Uterus (tissue), 4 donors: ENCODE measurements at places on chromosomes 13 and 19.
A peak's percentile ranks its signal among the peaks of the same experiment; 100 is the strongest.

- peak; percentile 60 for DNase-seq
Observed at GRCh38 chr13:49400755-49401659, 42.9 kb downstream of the CAB39L start.

- peak; percentile 95 for DNase-seq
Observed at GRCh38 chr19:12064590-12065538, at the start of gene ZNF844. Gene ZNF844 (plus strand): TSS chr19:12064731. CDS start chr19:12064874, 143 bp downstream.

DNA sequence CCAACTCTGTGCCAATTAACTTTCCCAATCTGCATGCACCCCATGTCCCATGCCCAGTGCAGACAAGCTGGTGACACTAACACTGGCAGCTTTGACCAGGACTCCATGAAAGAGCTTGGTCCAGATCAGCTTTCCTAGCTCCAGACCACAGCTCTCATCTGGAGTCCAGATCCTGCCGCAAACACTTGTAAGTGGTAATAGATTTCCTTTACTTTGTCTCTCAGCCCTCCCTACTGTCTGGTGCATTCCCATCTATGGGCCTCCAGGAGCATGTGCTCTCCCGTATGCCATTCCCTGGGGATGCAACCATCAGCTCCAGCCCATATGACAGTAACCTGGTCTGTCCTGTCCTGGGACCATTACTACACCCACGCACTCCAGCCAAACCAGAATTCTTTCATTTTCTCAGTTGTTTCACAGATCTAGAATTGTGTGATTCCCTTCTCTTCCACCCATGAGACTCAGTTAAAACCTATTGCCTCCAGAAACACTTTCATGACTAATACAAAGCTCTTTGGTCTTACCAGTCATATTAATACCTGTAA is 4.9 kb upstream of the STARD13 start:
- DNase-seq: no peak

- DNase-seq: peak; percentile 87
Observed at GRCh38 chr19:47713046-47714021, at the start of gene EHD2. Gene EHD2 (plus strand): TSS chr19:47713422. CDS start chr19:47716613, 3,191 bp downstream.

GRCh38 chr19:41434450-41434849 is 5.3 kb downstream of the DMAC2 start:
- no peak for DNase-seq

GRCh38 chr19:13024951-13025697 is 29.8 kb downstream of the NFIX start:
- no peak for DNase-seq

- DNase-seq: no peak
Observed at GRCh38 chr13:99254830-99255229, 3.3 kb downstream of the GPR18 start.

GRCh38 chr19:18480006-18480691 is 41.7 kb downstream of the ELL start:
- DNase-seq: peak; percentile 83

DNA sequence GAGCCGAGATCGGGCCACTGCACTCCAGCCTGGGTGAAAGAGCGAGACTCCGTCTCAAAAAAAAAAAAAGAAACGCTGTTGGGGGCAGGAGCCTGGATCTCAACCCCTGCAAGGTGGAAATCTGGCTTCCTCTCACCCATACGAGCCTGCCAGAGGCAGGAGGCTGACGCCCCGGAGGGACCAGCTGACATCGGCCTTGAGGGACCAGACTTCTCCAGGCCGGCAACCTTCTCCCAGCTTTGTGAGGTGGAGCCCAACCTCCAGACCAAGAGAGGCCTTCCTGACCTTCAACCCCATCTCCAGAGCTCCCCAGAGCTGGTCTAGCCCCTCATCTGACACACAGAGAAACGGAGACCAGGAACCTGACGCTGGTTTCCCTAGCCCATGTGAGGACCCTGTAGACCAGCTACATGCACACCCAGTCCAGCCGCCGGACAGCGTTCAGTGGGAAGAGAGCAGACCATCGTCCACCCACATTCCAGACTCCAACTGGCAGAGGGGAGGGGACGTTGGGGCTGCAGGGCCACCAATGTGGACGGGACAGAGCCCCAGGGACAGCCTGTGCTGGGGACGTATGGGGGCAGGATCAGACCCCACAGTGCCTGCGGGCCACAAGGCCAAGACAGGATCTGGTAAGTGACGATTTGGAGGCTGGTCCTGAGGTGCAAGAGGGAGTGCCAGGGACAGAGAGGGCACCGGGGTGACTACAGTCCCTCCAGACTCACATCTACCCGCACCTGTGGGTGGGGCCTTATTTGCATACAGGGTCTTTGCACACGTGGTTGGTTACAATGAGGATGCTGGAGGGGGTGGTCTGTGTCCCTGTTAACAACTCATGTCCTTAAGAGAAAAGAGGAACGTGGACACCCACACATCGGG is 11.4 kb downstream of the SBNO2 start:
- no peak for DNase-seq

DNA sequence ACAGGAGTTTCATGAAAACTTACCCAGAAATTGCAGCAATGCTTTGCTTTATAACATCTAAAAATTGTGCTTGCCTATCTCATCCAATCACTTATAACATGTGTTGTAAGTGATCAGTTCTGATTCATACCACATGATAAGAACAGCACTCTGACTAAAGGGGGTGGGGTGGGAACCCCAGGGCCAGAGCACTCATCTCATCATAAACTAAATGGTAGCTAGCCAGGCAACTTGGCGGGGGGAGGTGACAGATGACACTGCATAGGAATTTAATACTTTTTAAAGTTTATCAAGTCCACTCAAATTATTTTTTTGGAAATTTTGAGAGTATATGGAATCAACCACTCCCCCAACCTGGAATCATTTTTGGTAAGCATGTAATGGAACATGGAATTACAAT is 42.1 kb downstream of the FOXO1 start:
- no peak for DNase-seq

DNA sequence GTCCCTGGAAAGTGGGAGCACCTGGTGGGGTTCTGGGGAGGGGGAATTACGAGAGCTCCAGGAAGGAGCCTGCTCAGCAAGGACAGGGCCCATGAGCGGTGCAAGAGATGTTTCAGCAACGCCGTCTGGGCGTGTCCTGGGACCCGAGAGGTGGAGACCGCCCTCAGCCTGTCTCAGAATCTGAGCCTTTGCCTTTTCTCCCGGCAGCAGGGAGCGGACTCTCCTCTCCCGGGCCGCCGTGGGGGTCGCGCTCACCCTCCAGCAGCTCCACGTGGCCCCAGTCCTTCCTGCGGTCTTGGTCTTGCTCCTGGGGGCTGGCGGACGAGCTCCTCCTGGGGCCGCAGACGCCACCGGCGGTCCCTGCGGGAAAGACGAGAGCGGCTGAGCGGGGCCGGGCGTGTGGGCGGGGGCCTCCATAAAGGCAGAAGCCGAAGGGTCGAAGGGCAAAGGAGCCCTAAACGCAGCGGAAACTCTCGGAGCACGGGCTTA is 714 bp downstream of the POLRMT start:
- no peak for DNase-seq

- DNase-seq: no peak
Observed at GRCh38 chr13:110150384-110151101, 156.4 kb downstream of the COL4A1 start.

DNA sequence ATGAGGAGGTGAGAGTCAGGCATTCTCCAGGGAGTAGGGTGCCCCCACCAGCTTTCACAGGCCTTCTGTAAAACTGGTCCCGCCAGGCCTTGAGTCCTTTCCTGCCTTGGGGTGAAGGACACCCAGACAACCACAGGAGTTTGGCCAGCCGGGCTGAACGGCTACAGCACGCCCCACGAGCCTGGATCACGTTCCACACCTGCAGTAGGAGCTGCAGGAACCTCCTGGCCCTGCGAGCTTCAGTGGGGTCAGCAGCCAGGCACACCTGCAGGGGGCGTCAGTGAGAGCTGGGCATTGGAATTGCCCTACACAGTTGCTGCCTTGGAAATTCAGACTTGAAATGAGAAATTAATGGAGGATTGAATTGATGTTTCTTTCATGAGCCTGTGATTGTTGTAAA is 45.7 kb downstream of the COL4A2 start:
- no peak for DNase-seq

GRCh38 chr19:4369888-4370260 is 26.5 kb downstream of the MPND start:
- DNase-seq: no peak

GRCh38 chr19:55080121-55080967 is 4.7 kb downstream of the EPS8L1 start:
- peak; percentile 44 for DNase-seq

DNA sequence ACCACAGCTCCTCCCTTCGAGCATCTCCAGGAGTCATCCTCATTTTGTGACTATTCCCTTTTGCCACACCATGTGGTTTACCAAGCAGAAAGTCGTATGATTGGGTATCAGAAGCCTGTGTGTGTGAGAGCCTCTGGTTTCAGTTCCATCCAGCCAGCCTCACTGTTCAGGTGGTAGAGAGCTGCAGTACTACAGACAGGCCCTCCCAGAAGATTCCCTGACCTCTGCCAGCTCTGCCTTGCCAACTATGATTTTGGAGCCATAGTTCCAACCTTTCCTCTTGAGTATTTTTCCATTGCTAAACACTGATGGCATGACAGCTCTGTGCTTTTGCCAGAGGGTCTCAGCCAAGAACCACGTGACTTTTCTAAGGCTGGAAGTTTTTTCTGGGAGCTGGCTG is 82.5 kb downstream of the DHRS12 start:
- DNase-seq: peak; percentile 32

DNA sequence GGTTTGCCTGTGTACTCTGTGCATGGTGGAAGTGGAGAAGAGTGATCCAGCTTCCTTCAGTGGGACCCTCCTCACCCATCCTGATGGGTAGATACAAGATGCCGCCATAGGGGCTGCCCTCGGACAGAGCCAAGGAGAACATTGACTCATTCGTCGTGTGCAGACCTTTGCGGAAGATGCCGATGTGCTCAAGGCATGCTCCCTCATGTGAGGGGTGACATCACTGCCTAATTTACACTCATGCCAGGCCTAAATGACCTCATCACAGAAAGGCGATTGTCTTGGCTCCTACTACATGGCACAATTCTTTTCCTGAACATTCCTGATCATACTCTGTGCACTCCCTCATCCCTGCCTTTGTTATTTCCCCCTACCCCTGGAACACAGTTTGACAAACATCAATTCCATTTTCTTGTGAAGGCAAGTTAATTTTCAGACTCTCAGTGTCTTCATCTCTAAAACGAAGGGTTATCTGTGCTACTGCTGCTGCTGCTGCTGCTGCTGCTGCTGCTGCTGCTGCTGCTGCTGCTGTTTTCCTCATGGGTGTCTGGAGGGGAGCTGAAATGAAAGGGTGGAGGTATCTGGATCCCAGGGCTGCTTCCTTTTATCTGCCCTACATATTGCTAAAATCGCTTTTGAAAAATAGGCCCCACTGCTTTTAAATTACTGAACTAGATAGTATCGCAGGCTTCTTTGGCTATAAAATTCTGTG is 146.5 kb upstream of the ARGLU1 start:
- DNase-seq: no peak

GRCh38 chr13:34076319-34076718 is 258.4 kb downstream of the RFC3 start:
- no peak for DNase-seq

- no peak for DNase-seq
Observed at GRCh38 chr13:79663435-79663834, 182.5 kb downstream of the NDFIP2 start.

DNA sequence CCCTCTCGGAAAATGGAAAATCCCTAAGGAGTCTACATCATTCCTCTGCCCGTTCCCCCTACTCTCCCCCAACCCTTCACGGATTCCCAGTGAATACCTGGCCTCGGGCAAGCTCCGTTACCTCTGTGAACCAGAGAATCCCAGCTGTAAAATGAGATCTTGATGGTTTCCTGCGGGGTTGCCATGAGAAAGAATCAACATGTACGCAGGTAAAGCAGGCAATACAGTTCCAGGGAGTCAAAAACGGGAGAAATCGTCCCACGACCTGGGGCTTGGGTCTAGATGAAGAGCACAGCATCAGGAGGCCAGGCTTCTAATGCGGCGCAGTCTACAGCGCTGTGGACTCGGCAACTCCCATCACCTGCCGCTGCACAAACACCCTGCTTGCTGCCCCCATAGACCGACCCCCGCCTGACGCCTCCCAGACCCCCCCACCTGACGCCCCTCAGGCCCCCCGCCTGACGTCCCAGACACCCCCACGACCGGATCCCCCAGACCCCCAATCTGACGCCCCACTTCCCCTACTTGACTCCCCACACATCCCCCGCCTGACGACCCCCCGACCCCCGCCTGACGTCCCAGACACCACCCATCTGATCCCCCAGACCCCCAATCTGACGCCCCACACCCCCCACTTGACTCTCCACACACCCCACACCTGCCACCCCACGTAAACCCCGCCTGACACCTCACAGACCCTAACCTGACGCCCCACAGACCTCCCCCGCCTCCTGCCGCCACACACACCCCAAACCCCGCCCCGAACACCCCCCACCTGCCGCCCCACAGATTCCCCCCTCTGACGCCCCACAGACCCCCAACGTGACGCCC is 680 bp downstream of the LIG4 start:
- DNase-seq: peak; percentile 16

DNA sequence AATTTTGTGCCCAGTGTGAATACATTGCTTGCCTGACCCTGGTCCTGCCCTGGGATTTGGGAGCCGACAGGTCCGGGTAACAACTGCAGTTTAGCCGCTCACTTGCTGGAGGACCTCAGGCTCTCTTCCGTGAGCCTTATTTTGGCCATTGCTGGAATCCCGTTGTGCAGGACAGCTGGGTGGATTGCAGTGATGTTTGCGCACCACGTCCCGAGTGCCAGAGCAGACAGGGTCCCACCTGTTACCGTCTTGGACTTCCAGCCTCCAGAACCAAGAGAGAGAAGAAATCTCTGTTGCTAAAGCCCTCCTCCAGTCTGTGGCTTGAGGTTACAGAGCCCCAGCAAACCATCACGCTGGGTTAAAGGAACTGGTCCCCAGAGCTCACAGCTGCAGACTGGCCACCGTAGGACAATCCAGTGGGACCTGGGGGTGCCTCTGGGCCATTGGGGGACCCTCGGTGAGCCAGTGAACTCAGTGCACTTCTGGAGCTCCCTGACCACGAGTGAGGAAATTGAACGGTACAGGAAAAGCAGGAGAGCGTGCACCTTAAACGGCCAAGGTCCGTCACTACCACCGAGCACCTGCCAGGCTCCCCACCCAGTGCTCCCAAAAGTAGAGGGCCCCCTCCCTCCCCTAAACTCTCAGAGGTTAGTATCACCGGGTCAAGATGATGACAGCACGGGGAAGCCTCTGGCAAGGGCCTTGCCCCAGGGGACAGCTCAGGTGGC is 92.9 kb downstream of the GNG7 start:
- no peak for DNase-seq

DNA sequence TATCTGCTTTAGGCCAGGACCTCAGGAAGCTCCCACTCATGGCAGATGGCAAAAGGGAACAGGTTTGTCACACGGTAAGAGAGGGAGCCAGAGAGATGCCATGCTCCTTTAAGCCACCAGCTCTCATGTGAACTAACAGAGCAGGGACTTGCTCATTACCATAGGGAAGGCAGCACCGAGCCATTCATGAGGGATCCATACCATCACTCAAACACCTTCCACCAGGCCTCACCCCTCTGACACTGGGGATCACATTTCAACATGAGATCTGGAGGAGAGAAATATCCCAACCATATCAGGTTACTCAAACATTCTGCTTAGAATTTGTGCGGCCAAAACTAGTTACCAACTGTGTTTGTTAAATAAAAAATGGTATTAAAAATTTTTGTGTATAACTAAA is 427.0 kb downstream of the UQCRFS1 start:
- DNase-seq: no peak
